ENCODE measurements at places on chromosomes 11 and 22.

DNA sequence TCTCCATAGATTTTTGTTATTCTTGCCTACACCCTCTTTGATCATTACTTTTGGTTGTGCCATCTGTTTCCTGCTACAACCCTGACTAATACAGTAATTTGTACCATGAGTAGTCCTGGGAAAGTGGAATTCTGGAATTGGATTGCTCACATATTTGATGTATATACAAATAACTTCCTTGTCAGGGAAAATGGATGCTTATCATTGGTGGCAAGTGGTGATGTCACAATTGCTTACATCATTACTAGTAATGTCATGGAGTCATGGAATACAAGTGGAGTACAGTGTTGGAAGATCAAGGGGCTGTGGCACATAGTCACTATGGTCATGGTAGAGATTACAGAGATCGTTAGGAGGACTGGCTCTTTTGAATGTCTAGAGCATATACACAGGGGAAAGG lies 24.4 kb downstream of the AASDHPPT start:
- DNase-seq, result no peak

DNA sequence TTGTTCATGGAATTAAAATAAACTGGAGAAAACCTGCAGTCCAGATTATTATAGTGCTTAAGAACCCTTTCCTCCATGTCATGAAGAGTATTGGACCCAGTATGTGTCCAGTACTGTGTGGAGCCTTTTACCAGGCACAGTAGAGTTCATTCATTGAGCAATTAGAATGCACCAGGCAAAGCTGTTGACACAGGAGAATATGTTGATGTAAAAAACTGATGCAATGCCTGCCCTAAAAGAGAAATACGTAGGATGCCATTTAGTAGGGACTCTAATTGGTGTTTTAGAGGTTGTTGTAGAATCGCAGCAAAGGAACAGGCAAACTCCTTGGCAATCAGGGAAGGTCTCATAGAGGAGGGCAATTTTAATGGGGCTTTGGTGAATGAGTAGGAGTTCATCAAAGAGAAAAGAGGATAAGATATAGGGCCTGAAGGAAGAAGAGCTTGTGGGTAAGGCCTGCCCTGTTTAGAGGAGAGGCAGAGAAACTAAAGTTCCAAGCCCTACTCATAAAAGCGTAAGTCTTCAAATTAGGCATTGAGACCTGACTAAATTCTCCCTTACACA lies 126.4 kb downstream of the SEZ6L start:
- no peak for DNase-seq

DNA sequence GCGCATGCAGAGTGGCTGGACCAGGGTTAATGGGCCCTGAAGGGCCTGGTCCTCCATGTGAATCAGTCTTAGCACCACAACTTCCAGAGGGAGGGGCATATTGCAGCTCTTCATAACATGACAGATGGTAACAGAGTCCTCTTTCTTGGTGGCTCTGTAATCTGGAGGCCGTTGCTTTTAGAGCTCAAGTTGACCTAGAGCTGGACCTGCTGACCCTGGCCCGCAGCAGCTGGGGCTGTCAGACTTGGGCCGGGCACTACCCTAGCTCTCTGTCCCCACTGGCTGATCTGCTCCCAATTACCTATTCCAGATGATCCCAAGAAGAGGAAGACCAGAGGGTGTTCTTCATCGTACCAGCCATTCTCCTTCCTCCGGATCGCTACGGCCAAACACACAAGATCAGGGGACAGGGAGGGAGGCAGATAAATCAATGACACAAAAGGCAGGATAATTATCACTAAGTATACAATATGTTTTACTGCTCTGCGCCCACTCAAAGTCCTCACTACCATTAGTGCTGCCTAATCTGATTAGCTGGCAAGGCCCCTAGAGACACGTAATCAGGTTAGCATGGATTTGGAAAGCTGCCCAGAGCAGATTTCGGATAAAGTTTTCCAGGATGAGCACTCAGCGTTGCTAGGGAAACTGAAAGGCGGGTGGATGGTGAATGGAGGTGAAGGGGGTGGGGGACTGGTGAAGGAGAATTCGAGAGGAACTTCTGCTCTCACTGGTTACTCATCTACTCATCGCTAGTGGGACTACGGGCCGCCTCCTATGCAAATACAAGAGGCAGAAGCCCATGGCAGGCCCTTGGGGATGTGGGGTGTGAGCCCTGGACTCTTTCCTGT lies 64.5 kb upstream of the PHOX2A start:
- no peak for DNase-seq

GRCh38 chr11:12282676-12283075 lies 94.7 kb upstream of the PARVA start:
- no peak for DNase-seq

- DNase-seq, result no peak
Measured at GRCh38 chr11:130486987-130487923, 38.8 kb downstream of the ADAMTS15 start.

- no peak for DNase-seq
Measured at GRCh38 chr11:116697011-116697410, 75.8 kb downstream of the BUD13 start.

DNA sequence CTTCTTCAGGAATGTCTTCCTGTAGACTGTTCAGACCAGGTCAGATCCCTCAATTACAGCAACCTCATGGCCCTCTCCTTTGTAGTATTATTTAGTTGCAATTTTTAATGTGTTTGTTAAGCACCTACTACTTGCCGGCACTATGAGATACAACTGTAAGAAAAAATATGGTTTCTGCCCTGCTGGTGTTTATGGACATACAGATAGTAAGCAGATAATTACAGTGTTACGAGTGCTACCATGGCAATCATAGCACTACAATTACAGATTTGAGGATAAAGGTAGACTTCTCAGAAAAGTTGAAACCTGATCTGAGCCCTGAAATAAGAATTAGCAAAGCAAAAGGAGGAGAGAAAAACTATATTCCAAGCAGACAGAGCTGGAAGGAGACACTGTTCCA lies 2.8 kb downstream of the LRRC51 start:
- DNase-seq, result no peak

DNA sequence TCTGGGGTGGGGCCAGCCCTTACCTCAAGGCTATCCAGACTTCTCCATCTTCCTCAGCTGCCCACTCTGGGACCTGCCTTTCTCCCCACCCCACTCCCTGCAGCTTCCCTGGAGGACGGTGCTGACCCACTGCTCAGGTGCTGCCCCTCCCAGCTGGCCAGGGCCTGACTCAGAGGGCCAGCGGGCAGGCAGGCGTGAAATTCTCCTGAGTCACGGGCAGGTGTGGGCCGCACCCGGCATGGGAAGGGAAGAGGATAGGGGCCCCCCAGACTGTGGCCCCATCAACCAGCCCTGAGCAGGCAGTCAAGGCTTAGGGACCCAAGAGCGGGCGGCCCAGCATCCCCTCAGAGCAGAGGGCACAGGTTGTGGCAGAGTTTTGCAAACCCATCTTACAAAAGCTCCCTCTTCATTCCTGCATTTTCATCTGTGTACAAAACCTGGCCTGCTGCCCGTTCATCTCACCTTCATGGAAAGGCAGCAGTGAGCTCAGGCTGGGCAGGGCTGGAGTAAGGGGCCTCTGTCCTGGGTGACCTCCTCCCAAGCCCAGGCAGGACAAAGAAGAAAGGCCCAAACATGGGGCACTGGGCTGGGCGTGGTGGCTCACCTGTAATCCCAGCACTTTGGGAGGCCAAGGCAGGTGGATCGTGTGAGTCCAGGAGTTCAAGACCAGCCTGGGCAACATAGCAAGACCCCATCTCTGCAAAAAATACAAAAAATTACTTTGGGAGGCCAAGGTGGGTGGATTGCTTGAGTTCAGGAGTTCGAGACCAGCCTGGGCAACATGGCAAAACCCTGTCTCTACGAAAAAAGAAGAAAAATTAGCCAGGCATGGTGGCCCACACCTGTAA lies 6.1 kb downstream of the RHOD start:
- DNase-seq, result no peak

DNA sequence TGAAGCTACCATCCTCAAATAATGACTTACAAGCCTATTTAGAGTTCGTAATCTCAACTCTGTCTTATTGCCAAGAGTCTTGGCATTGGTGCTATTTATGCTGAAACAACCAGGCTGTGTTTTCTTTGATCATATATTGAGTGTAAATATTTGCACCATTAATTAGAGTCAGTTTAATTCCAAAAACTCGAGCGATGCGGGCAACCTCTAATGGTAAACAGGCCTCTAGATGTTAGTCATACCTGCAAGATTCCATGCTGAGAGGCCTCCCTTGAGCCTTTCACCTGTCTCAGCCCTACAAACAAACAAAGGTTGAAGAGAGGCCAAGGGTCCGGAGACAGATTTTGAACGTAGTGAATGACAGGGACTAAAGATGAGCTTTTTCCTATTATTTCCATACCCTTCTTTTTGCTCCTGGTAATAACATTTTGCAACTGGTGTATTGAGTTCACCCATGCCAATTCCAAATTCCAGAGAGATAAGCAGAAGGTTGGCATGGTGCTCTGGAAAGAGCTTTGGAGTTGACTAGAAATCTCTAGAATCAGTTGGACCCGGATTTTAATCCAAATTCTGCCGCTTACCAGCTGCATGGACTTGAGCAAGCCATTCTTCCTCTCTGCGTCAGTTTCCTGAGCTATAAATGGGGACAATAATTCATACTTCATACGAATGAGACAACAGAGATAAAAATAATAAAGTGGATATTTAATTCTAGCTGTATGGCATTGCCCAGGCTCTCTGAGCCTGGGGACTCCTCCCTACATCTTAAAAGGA lies 99.1 kb upstream of the ANO1 start:
- no peak for DNase-seq

DNA sequence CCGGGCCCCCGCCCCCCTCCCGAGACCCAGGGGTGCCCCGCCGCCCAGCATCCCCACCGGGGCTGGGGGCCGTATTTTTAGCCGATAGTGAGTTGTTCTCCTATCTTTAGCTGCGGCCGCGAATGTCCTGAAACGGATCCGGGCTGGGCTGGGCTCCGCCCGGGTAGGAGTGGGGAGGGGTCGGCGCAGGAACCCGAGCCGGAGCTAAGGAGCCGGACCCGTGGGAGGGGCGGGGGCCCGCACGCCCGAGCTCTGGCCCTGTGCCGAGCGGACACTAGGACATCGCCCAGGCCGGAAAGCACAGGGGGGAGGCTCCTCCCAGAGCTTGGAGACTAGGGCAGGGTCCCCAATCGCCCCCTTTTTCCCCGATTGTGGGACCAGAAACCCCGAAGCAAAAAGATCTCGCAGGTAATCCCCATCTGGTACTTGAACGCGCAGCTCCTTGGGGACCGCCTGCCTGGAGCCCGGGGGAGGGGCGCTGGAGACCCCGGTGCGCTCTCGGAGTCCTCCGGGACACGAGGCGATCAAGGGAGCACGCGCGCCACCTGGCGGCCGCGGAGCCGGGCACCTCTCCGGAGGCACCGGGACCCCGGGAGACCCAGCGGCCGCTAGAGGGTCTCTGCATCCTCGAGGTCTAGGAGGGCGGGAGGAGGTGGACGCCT lies 669 bp downstream of the CDC42EP2 start:
- DNase-seq, result peak; percentile 82

DNA sequence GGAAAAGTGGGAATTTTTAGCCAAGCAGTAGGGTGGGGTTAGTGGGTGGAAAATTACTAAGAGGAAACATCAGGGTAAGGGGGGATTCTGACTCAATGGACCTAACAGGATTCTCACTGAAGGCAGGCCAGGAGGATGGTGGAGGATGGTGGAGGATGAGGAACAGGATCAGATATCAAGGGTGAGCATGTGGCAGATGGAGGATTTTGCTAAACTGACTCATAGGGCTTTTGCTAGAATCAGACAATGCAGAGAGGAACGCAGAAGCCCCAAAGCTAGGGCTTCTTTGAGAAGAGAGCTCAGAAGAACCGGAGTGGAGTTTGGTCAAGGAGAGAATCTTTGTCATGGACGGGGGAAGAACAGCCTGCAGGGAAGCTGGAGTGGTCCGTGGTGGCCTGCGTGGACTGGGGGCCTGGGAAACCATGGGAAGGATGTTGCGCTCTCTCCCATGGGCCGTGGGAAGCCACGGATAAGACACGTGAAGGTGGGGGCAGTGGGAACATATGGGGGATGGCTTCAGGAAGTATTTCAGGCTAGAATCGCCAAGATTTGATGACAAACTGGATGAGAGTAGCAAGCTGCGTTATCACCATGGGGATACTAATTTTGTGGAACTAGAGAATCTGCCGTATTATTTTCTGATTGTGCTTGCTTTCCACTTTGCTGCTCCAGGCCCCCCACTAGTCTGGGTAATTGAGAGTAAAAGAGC lies 165.2 kb downstream of the LDLRAD3 start:
- DNase-seq, result no peak

- DNase-seq, result no peak
Measured at GRCh38 chr11:110782616-110783015, 70.4 kb upstream of the ARHGAP20 start.

- DNase-seq, result no peak
Measured at GRCh38 chr22:34255042-34255441, 334.8 kb upstream of the LARGE1 start.

DNA sequence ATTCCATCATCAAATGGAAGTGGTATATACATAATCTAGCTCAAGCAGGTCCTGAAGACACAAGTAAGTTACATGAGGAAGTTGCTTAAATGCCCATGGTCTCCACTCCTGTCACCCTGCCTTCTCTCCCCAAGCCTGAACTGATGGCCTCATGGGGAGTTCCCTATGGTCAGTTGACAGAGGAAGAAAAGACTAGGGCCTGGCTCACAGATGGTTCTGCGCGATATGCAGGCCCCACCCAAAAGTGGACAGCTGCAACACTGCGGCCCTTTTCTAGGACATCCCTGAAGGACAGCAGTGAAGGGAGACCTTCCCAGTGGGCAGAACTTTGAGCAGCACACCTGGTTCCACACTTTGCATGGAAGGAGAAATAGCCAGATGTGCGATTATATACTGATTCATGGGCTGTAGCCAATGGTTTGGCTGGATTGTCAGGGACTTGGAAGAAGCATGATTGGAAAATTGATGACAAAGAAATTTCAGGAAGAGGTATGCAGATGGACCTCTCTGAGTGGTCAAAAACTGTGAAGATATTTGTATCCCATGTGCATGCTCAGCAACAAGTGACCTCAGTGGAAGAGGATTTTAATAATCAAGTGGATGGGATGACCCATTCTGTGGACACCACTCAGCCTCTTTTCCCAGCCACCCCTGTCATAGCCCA lies 17.3 kb upstream of the CD82 start:
- DNase-seq, result no peak

GRCh38 chr22:49295465-49295743 lies 532.3 kb downstream of the BRD1 start:
- DNase-seq, result no peak

- DNase-seq, result no peak
Measured at GRCh38 chr11:133081730-133082452, 450.4 kb downstream of the OPCML start.

GRCh38 chr22:22770280-22770871 lies 117.2 kb upstream of the IGLL5 start:
- peak; percentile 29 for DNase-seq

GRCh38 chr11:128806506-128807261 lies 60.4 kb downstream of the KCNJ1 start:
- DNase-seq, result no peak

- DNase-seq, result no peak
Measured at GRCh38 chr11:88604260-88604659, 266.7 kb upstream of the CTSC start.

GRCh38 chr22:38186429-38186828 lies 4.8 kb upstream of the PLA2G6 start:
- no peak for DNase-seq

DNA sequence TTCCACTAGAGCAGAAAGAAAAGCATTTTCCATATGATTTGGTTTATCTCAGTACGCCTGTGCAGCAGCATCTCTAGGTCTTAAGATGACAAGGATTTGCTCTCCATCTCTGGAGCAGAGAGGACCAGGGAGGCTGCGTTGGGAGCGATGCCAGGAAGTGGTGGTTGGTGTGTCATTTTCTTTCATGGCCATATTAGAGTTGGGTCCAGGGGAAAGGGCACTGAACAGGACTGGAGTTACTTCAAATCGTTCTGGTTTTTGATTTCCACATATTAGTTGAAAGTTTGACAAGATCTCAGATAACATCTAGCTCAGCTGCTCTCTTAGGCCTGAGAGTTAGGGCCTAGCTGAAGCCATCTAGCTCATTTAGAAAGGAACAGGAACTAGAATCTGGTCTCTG lies 157.7 kb downstream of the ADAMTS15 start:
- DNase-seq, result no peak
